Foreskin fibroblast (primary cell): ENCODE measurements at places on chromosomes 2 and 18.

DNA sequence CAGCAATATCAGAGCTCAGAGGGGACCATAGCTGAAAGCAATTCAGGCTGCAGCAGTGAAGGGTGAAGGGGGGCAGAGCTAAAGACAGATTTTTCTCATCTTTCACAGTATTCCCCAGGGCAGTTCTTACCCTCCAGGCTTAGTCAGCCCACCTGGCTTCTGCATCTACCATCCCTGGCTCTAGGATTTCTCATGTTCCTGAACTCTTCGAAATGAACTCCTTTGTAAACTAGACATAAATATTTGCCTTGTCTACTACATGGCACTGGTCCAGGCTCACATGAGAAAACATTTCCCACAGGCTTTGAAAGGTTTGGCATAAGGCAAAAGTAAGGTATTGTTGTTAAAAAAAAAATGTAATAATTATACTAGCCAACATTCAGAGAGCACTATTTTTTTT is 23.6 kb upstream of the NEB start:
- no peak for DNase-seq

DNA sequence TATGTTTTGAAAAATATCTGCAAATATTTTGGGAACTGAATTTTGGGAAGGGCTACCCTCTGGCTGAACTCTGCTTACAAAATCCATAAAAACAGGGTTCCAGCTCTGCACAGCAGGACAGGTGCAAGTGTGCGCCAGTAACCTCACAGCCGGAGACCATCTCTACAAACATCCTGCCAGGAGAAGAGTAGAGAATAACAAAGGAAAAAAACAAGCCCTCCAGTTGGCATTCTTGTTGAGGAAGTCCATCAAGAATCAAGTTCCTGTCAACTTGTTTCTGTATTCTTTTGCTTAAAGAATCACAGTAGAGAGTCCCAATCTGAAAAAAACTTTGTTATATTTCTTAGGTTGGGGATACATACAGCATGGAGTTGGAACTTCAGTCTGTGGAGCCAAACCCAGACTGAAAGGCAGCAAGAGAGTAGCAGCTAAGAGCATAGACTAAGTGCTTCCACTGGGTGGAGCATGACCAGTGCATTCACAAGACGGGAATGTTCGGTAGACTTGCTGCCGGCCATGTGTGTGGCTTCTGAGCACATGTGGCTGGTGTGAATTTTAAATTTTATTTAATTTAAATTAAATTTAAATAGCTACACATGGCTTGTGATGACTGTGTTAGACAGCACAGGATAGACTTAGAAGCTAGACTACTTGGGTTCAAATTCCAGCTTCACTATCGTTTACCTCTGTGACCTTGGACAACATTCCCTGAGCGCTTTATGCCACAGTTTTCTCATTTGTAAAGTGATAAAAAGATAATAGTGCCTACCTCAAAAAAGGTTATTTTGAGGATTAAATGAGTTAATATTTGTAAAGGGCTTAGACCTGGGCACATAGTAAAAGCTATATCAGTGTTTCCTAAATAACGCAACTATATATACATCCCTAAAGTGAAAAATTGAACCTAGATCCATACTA is 41.9 kb downstream of the SPTBN1 start:
- no peak for DNase-seq

GRCh38 chr18:68734308-68734707 is 19.4 kb upstream of the TMX3 start:
- no peak for DNase-seq

- no peak for DNase-seq
Measured at GRCh38 chr2:168200930-168201583, 46.3 kb downstream of the STK39 start.

DNA sequence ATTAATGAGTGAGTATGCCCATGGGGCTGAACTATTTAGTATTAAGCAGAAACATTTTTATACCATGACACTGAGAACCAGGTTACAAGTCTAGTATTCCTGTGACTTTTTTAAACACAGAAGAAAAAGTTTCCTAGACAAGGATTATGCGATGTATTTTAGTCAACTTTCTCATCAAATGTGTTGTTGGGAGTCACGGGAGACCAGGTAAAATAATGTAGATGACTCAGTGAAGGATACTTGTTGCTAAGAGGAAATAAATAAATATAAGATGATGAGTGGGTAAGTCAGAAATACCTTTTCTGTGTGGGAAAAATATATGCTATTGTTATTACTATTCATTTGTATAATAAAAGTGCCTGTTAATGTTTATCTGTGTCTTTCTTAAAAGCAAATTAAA is 23.4 kb downstream of the MBD5 start:
- DNase-seq: no peak

DNA sequence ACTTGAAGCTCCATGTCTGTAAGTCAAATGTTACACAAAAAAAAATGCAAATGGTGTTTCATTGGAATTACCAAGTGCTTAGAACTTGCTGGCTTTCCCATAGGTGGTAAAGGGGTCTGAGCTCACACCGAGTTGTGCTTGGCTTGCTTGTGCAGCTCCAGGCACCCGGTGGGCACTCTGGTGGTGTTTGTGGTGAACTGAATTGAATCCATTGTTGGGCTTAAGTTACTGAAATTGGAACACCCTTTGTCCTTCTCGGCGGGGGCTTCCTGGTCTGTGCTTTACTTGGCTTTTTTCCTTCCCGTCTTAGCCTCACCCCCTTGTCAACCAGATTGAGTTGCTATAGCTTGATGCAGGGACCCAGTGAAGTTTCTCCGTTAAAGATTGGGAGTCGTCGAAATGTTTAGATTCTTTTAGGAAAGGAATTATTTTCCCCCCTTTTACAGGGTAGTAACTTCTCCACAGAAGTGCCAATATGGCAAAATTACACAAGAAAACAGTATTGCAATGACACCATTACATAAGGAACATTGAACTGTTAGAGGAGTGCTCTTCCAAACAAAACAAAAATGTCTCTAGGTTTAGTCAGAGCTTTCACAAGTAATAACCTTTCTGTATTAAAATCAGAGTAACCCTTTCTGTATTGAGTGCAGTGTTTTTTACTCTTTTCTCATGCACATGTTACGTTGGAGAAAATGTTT is 97.9 kb upstream of the IL1R2 start:
- DNase-seq: no peak

- no peak for DNase-seq
Measured at GRCh38 chr2:163573652-163574051, 162.2 kb downstream of the FIGN start.

GRCh38 chr2:139529080-139529479 is 748.9 kb upstream of the NXPH2 start:
- DNase-seq: no peak

DNA sequence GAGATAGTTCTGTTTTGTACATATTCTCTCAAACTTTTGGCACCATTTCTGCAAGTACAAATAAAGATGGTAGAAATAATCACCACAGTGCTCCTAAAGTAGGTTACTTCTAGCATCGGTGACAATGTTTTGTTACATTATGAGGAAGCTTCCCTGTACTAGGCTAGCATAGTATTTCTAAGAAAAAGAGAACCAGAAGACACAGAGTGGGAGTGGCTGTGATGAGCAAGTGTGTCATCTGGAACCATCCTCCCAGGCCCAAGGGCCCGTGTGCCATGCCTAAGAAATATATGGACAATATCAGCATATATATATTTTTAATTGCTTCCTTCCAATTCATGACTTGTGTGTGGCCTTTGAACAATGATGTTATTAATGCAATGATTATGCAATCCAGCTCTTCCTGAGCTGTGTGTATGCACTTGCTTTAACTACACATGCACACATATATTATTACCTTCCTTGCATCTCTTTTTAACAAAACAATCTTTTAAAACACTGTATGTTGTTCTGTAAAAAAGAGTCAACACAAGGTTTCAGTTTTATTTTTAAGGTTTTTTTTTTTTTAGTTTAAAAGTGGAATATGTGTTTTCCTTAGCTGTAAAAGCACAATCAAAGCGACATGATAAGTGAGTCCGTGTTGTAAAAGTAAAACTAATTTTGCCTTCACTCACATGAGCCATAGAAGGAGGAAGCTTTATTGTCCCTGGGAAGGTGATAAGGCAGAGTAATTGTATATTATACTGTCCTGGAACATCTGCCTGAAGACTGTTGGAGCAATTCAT is 303.9 kb downstream of the ZNF407 start:
- no peak for DNase-seq

GRCh38 chr2:191263050-191263449 is 17.8 kb downstream of the MYO1B start:
- no peak for DNase-seq

DNA sequence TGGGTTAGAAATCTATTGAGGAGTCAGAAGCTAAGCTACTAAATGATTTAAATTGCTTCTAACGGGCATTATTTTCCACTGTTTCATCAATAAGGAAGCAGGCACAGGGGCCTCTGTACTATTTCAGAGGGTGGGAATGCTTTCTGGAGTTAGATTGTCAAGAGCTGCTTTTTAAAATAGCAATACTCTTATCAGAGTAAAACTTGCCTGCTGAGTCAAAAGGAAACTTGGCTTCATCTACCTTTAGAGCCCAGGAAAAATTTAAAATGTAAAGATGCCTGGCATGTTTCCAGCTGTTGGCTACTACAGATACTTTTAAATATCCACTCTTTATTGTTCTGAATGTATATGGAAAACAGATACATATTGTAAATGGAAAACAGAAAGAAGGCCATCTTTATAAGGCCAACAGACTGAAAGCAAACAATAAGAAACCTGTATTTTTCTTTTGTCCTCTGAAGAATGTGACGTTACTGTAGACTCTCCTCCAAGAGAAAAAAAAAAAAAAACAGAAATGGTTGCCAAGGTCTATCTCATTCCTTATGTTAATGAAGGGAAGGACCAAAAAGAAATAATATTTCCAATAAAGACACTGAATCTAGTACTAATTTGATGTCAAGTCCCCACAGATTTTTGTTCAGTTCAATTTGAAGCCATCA is 79.1 kb downstream of the FIGN start:
- DNase-seq: no peak

GRCh38 chr18:48868468-48869466 is 82.0 kb downstream of the SMAD7 start:
- no peak for DNase-seq

GRCh38 chr2:187842978-187843847 is 289.0 kb upstream of the TFPI start:
- peak; percentile 48 for DNase-seq

- no peak for DNase-seq
Measured at GRCh38 chr18:65124633-65125032, 626.2 kb upstream of the CDH7 start.

- DNase-seq: no peak
Measured at GRCh38 chr2:72750466-72750865, 75.4 kb downstream of the EXOC6B start.

GRCh38 chr2:236962816-236963215 is 122.9 kb upstream of the COPS8 start:
- no peak for DNase-seq

DNA sequence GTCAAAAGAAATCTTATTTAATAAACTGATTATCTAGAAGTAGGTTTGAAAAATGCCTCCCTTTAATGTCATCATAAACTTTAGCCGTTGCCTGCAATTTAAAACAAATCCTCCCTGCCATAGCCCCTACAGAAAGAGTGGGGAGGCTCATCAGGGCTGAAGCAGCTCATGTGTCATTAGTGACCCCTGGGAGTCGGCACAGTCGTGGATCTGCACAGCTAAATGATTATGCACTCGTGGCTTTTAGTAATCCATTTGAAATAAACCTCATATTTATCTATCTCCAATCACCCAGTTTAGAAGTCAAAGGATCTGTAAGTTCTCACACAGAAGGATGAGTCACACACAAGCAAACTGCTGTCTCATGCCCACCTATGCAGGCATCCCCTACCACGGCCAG is 277.3 kb downstream of the SS18 start:
- DNase-seq: no peak

GRCh38 chr18:61545281-61546245 is 212.3 kb downstream of the CDH20 start:
- DNase-seq: no peak

- no peak for DNase-seq
Measured at GRCh38 chr2:9118383-9118960, 88.1 kb upstream of the ASAP2 start.

- DNase-seq: no peak
Measured at GRCh38 chr2:100589527-100589926, 26.7 kb downstream of the PDCL3 start.

DNA sequence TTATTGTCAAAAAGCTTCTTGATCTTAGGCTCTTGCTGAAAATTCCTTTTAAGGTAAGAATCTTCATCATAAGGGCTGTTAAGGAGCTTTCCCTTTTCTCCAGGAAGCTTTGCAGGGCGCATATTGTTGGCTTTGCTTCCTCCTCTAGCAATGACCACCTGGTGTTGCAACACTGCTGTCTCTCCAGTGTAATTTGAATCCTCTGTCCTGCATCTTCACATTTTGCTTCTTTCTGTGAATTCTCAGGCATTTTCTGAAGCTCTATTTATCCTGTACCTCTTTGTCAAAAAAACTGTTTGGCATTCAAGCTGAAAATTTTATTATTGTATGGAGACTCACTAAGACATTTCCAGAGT is 533.1 kb upstream of the CHAC2 start:
- peak; percentile 1 for DNase-seq

DNA sequence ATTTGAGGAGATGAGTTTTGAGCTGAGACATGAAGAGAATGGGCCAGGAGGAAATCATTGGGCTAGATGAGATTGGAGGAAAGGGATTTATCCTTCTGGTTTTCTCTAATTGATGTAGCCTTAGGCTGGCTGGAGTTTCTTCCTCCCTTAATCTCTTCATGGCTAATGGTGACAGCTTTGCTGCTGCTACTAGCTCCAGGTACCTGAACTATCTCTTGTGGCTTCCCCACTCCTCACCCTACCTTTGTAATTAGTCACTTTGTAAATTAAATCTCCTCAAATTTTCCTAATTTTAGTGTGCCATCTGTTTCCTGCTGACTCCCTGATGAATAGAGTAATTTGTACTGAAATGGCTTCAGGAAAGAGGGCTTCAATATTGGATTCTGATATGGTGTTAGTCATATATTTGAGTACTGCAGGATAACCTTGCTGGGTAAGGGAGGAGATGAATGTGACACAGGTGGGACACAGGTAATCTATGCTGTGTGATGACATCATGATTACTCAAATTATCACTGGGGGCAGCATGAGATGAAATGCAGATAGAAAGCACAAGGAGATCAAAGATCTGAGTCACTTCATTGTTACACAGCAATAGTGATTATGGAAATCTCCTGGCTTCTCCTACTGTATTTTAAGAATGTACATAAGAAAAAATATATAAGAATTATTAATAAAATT is 1134.1 kb upstream of the DDX18 start:
- no peak for DNase-seq

DNA sequence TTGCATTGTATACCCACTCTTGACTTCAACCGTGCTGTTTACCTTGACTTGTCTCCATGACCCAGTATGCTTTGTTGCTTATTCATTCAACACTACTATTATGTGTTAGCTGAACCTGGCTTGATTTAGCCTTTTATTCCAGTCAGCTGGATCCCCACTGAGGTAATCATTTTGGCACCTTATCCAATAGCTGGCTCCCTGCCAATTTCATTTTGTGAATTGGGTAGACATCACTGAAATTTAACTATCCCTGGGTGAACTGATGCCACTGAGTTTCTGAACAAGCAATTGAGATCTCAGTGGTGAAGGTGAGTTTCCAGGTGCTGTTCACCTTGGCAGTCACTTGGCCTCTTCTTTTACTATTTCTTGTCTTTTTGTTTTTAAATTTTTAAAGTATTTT is 584.3 kb downstream of the ADCYAP1 start:
- DNase-seq: no peak
